ENCODE measurements at places on chromosomes 7 and 10. TPM values are rescaled to one million over a fixed set of nuclear protein-coding genes. Genes with fewer than 3 reads are reported as not detected.
A peak's percentile ranks its signal among the peaks of the same experiment; 100 is the strongest.

The FAM13C gene
- total RNA-seq: 79.9 TPM

The CPN1 gene
- total RNA-seq: not detected

The PNLIPRP1 gene
- total RNA-seq: not detected

The R3HCC1L gene
- total RNA-seq: 9.0 TPM

The MCMBP gene
- 68.0 TPM for total RNA-seq

The PAOX gene
- total RNA-seq: 7.1 TPM

The RHBDD2 gene
- 21.8 TPM for total RNA-seq

The MAGI2 gene
- total RNA-seq: 44.7 TPM

DNA sequence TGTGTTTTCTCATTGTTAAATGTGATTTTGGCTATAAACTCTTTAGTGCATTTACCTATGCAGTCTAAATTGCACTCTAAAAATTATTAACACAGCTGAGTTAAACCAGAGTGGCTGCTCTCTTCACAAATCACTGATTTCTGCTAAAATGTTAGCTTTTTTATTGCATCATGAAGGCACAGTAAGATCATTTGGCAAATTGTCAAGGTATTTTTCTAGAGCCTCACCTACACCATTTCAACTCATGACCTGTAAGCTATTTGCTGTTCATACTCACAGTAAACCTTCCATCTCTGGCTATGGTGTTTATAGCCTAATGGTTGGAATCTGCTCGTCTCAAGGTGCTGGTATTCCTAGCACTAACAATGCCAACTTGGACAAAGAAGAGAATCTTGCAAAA, 25.7 kb downstream of the NDUFB2 start:
- no peak for ATAC-seq

- ATAC-seq: no peak
Measured at GRCh38 chr10:60522617-60523016, 132.9 kb upstream of the ANK3 start.

- no peak for ATAC-seq
Measured at GRCh38 chr10:69897432-69897831, 95.7 kb downstream of the COL13A1 start.

GRCh38 chr10:109668154-109668665, 255.1 kb downstream of the XPNPEP1 start:
- no peak for ATAC-seq

- ATAC-seq: no peak
Measured at GRCh38 chr7:68394131-68394530, 1204.1 kb upstream of the AUTS2 start.

DNA sequence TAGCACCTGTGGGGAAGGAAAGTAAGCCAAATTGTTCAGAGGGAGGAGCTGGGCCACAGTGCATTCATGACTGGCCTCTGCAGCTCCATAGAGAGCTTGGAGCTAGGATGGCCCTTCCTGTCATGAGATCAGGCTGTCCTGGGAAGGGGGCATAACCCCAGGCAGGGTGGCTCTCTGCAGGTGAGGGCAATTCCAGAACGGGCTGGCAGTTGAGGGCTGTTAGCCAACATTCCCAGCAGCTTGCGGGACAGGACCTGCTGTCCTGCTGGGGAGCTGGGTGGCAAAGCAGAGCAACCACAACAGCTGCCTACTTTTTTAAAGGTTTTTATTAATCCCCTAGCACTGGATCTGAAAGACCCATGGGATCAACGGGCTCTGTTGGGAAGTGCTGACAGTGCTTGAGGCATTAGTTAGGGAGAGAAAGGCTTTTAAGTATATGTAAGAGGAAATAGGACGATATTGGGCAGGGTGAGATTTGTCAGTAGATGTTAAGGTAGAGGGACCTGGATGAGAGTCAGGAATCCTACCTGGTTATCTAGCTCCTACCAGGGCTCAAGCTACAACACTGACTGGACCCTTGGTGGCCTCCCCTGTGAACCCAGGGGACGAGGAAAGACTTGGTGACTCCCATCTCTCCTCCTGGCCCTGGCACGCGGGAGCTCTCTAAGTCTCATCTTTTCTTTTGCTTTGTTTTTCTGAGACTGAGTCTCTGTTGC, 77.8 kb downstream of the NAMPT start:
- ATAC-seq: no peak

GRCh38 chr10:64732372-64732957, 1211.3 kb downstream of the REEP3 start:
- no peak for ATAC-seq

- no peak for ATAC-seq
Measured at GRCh38 chr10:5354068-5354467, 10.7 kb upstream of the UCN3 start.

DNA sequence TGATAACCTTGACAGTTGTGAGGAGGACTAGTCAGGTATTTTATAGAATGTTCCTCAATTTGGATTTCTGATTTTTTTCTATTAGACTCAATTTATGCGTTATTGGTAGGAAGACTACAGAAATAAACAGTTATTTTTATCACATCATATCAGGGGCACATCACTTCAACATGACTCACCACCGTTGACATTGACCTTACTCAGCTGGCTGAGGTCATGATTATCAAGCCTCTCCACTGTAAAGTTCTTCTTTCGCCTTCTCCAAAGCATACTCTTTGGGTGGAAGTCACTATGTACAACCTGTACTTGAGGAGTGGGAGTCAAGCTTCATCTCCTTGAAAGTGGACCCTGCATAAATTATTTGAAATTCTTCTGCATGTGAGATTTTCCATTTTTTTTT, 194.3 kb upstream of the IGFBP3 start:
- ATAC-seq: no peak

DNA sequence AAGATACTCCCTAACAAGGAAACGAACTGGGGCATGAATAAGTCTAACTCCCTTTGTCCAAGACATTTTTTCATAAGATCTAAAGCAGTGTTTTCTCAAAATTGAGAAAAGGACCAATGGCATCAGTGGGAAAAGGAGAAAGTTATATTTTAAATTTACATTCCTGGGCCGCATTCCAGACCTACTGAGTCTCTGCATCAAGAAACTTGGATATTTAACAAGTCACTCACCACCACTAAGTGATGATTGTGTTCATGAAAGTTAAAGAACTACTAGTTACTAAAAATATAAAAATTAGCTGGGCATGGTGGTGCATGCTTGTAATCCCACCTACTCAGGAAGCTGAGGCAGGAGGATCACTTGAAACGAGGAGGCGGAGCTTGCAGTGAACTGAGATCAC, 149.6 kb upstream of the MEOX2 start:
- ATAC-seq: no peak

DNA sequence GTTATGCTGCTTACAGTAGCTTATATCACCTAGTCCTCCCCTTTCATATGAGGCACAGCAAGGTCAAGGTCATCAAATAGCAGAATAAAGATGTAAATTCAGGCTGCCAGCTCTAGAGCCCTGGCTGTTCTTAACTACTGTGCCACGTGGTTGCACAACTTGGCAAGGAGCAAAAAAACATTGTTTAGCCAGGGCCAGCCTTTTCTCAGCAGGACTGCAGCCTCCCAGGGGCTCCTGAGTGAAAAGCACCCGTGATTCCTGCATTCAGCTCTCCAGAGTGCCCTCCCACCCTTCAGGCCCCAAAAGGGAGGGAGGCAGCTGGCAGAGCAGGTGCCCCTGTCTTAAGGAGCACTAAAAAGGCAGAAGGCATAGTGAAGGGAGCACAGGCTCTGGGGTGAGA, 31.8 kb upstream of the TM9SF3 start:
- peak; percentile 80 for ATAC-seq

GRCh38 chr7:105215182-105215581, 173.5 kb downstream of the SRPK2 start:
- ATAC-seq: no peak

- no peak for ATAC-seq
Measured at GRCh38 chr7:45653209-45653907, 79.2 kb downstream of the ADCY1 start.

- no peak for ATAC-seq
Measured at GRCh38 chr10:9450801-9451200, 1396.3 kb downstream of the GATA3 start.

DNA sequence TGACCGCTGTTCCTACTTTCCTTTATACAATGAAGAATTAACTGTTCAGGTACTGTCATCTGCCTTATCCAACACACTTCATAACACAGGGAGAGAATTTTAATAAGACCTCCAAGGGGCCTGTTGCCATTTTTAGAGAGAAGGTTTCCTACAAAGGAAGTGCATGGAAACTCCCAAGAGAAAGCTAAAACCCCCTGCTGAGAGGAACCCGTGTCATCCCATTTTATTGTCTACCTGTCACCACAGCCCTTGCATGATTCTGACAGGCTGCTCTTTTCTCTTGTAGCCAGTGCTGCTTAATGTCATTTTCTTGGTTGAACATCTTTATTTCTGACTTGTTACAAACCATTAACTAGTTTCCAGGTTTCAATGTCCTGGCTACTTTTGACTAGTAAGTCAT, 98.4 kb downstream of the SNX10 start:
- no peak for ATAC-seq

DNA sequence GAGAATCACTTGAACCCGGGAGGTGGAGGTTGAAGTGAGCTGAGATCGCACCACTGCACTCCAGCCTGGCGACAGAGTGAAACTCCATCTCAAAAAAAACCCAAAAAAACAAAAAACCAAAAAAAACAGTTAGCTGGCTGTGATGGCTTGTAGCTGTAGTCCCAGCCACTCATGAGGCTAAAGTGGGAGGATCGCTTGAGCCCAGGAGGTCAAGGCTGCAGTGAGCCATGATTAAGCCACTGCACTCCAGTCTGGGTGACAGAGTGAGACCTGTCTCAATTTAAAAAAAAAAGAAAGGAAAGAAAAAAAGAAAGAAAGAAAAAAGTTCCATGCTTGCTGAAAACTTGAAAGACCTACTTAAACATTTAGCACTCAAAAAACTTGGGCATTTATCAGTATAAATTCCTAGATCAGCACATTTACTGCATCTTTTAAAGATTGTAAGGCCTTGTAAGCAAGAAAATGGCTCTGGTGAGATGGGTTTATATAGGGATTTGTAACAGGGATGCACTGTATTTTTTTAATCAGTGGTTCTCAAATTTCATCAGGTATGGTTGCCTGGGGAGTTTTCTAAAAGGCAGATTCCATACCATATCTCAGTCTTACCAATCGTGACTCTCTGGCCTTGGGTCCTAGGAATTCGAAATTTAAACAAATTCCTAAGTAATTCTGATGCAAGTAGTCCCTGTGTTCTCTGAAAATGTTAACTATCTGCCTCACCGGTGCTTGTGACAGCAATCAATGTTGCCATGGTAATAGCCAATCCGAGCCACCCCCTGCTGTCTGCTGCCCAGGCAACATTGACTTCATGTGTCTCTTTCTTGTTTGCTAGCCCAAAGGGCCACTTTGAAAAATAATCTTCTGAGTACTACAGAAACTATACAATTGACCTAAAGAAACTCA, 11.5 kb upstream of the NT5C2 start:
- no peak for ATAC-seq

GRCh38 chr7:4307316-4308204, 374.5 kb upstream of the FOXK1 start:
- ATAC-seq: no peak

GRCh38 chr7:50821457-50822008, 38.8 kb upstream of the GRB10 start:
- no peak for ATAC-seq

DNA sequence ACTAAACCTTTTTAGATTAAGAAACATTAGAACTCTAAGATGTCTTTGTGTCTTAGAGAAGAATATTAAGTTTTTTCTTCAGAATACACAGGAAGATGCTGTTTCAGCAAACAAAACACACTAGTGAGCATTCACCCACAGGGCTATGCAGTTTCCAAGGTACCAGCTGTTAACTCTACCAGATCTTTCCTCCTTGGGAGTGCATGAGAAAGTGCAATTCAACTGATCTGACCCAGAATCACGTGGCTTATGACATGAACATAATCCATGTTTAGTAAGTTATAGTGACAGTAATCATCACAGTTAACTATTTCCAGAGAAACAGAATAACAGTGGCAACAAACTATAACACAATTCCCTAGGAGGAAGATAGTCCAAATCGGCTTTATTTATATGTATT, 270.7 kb downstream of the CACNA2D1 start:
- ATAC-seq: no peak

DNA sequence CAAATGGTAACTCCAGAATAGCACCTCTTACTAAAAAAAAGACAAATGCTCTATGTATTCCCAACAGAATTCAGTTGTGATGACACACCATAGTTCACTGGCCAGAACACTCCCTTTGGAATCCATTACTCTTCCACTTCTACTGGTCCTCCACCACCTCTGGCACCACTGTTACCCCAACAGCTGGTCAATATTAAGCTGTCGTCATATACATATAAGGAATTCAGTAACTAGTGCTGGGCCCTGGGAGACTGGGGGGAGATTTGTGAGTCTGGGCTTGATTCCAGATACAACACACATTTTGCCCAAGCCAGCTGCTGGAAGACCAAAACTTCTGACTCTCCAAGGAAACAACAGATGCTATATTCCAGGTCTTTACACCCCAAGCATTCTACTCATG, 26.0 kb upstream of the ITGA8 start:
- peak; percentile 58 for ATAC-seq

DNA sequence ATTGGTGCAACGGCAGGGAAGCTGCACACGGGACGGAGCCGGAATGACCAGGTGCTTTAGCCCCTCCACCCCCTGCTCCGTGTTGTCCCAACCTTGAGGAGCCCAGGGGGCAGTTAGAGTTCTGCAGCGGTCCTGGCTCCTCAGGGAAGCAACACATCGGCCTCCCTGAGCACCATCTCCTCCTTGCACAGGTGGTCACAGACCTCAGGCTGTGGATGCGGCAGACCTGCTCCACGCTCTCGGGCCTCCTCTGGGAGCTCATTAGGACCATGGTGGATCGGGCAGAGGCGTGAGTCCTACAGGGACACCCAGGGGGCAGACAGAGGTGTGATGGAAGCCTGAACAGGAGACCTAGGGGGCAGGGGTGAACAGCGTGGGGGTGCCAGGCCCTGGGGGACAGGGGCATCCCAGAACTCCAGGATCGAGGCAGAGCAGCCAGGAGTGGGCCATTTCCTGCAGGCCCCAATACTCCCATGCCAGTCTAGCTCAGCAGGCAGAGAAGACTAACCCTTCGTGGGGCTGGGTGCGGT, 7.3 kb downstream of the ASL start:
- ATAC-seq: no peak

DNA sequence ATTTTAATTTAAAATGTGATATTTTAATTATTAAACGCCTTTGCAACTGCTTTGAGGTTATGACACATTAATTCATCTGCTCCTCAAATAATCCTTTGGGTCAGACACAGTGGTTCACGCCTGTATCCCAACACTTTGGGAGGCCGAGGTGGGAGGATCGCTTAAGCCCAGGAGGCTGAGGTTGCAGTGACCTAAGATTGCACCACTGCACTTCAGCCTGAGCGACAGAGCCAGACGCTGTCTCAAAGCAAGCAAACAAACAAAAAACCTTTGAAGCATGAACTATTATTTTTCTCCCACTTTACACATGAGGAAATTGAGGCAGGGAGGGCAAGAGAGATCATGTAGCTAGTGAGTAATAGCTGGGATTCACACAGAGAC, 1.5 kb upstream of the POLD2 start:
- no peak for ATAC-seq
